CD4-positive, alpha-beta T cell treated with Interleukin-1 beta for 1 hour (primary cell): ENCODE measurements at places on chromosomes 12 and 14.

GRCh38 chr14:91249841-91250616 is 5.5 kb upstream of the GPR68 start:
- DNase-seq = peak; percentile 68

- DNase-seq = no peak
Observed at GRCh38 chr14:24879661-24880386, 170.1 kb downstream of the STXBP6 start.

DNA sequence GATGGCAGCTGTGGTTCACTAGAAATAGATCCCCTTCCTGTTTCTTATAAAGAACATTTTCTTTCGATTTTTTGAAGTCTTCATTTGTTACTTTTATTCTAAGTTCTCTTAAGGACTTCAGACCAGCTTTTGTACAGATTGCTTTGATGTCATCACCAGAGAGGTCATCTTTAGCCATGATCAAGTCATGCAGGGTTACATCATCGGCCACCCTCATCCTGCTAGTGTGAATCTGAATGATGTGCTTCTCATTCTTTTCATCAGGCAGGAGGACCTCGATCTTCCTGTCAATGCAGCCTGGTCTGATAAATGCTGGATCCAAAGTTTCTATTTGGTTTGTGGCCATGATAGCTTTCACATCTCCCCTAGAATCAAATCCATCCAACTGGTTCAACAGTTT is 706.7 kb downstream of the RERGL start:
- no peak for DNase-seq

DNA sequence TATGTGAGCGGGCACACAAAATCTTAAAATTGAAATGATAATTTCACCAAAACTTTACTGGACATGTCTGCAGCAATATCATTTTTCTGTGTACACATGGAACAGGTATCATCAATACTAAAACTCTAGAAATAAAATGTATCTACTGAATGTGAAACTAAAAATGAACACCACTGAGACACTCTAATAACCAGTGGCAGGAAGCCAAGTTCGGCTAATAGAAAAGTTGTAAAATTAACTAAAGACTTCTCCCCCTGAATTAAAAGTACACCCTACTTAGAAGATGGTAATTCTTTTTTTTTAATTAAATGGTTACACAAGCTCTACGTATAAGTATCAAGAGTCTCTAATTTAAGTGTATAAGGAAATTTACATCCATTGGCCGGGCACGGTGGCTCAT is 227.2 kb downstream of the MED13L start:
- no peak for DNase-seq

DNA sequence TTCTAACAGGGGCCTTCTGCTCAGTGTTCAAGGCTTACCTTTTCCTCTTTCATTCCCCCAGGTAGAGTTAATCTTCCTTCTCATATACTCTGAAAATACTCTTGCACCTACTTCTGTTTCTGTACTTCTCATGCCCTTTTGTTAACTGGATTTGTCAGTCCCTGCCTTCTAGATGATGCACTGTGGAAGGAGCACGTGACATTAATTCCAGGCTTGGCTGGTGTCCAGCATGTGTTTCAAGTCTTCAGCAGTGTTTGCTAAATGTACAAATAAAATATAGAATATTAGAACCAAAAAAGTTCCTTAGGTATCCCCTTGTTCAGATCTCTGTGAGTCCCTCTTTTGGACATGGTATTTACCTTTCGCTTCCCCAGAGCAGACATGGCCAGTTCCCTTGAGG is 27.9 kb upstream of the EVL start:
- no peak for DNase-seq

DNA sequence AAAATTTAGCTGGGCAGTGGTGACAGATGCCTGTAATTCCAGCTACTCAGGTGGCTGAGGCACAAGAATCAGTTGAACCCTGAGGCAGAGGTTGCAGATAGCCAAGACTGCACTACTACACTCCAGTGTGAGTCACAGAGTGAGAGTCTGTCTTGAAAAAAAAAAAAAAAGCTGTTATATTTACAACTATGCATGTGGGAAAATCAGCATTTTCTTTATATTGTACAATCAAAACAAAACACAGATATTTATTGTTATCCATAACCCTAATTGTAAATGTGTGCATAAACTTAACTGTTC is 12.5 kb downstream of the C1R start:
- DNase-seq = no peak

DNA sequence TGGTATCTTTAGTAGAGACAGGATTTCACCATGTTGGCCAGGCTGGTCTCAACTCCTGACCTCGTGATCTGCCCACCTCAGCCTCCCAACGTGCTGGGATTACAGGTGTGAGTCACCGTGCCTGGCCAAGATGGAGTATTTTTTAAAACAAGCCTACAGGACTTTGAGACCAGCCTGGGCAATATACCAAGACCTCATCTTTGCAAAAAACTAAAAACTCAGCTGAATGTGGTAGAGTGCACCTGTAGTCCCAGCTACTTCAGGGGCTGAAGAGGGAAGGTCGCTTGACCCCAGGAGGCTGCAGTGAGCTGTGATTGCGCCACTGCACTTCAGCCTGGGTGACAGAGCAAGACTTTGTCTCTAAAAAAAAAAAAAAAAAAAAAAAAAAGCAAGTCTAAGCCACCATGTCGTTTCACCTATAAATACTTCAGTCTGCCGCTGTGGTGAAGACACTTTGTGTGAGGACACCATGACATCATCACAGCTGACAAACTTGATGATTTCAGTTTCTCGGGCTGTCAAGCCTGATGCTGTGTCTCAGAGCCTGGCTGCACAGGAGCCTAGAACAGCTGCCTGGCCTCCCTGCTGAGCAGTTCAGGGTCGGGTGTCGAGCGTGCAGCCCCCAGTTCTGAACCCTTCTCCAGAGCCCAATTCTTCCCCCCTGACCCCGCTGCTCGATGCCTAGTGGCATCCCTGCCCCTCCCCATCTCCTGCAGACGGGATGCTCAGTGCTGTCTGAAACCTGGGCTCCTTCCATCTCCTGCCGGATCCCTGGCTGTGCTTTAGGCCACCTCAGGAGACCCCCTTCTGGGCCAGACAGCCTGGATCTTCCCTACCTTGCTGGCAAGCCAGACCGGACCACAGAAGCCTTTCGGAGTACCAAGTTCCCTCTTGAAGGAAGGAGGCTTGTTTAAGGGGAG is 119.2 kb upstream of the EVL start:
- DNase-seq = no peak

DNA sequence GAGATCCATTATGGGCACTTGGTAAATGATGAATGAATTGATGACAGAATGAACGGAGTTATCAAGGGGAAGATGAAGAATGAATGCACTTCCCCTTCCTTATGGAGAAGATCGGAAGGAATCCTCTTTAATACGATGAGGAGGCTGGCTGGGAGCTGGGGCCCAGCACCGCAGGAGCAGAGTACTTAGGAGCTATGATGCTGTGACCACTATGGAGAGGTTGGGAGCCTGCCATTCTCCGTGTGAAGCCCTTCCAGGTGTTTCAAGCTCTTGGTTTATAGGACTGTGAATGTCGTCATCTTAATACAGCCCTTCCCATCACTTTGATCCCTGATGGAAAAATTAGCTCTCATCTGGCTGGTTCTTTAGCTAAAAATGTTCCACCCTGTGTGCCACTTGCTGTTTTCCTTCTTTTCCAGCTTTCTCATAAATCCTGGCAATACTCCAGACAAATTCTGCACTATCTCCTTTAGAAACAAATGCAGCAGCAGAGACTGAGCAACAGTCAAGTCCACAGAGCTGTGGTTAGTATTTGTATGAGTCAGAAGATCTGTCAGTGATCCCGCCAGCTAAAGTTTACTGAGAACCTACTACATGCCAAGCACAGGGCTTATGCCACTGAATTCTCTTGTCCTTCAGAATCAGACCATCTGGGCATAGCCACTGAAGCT is 263.1 kb upstream of the CRY1 start:
- DNase-seq = no peak

GRCh38 chr12:130967636-130968035 is 13.9 kb downstream of the ADGRD1 start:
- DNase-seq = no peak

GRCh38 chr12:50650285-50650684 is 113.6 kb upstream of the ATF1 start:
- DNase-seq = no peak

- no peak for DNase-seq
Observed at GRCh38 chr14:91010153-91010533, 50.3 kb downstream of the RPS6KA5 start.

DNA sequence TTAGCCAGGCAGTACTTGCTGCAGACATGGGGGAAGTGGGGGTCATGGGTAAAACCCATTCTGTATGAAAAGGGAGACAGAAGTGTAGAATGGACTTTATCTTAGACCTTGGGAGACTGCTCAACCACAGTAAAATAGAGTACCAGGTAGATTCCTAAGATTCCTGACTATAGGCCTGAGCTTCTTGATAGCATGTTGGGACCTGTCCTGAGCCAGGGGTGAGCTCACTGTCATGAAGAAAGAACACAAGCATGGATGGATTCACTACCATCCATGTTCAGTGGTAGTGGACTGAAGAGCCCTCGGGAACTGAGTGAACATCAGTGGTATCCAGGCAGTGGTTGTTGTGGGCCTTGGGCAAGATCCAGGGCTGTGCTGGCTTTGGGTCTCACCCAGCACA is 1003.8 kb downstream of the TMTC2 start:
- no peak for DNase-seq

GRCh38 chr14:65237941-65238340 is 135.6 kb upstream of the MAX start:
- DNase-seq = no peak

DNA sequence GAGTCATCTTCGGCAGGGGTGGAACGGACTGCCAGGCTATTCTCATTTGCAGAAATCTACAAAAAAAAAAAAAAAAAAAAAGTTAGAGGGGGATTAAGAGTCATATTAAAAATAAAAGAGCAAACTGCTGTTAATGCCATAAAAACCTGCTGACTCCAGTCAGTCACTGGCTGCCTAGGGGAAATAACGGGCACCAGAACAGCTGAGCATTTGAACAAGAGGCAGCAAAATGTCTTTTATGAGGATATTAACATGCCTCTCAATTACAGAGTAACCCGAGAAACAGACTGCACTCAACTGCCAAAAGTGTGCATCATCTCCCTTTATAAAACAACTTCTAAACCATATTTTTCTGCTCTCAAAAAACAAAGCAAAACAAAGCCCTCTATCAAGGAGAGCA is 28.7 kb upstream of the CERS5 start:
- no peak for DNase-seq

GRCh38 chr12:121465921-121466793 is 66.2 kb downstream of the RNF34 start:
- DNase-seq = peak; percentile 45

DNA sequence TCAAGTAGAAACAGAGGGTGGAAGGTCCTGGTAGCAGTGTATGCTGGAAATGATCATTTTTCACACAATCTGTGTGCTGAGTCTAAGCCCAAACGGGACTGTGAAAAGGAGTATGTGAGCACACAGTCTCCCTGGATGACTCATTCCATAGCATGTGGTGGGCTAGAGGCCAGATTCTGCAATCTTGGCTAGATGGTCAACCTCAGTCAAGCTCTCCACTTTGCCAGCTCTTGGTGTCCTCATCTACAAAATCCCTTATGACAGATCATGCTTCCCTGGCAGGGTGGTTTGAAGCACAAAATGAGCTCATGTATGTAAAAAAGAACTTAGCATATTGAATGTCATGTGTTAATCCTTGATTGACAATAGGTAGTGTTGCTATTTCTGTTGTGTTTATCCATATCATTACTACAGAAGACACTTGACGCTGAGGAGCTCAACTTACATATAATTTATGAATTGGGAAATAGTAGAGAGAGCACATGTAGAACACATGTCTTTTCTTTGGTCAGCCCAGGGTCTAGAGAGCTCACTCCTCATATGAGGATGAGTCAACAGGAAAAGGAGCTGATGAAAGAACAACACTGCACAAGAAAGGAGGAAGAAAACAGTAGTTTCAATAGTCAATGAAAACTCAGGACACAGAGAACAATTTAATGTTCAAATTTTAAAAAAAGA is 517.5 kb downstream of the BCL11B start:
- no peak for DNase-seq

GRCh38 chr12:132710043-132710404 is 618 bp upstream of the PGAM5 start:
- no peak for DNase-seq

- peak; percentile 31 for DNase-seq
Observed at GRCh38 chr12:51593539-51593938, 2.5 kb downstream of the SCN8A start.

DNA sequence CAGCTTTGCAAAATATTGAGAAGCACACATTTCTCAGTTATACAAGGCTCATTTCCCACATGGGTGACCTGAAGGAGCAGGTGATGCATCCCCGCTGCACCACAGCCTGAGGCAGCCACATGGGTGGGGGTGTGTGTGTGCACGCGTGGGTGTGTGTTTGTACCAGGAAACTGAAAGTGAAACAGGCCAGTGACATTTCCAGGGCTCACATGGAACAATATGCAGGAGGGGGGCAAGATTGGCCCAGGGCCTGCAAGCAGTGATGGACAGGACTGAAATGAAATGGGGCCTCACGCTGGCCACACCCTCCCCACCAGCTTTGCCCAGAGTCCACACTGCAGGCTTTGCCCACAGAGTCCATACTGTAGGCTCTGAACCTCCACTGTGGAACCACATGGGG is 154.2 kb upstream of the PARP11 start:
- peak; percentile 60 for DNase-seq

DNA sequence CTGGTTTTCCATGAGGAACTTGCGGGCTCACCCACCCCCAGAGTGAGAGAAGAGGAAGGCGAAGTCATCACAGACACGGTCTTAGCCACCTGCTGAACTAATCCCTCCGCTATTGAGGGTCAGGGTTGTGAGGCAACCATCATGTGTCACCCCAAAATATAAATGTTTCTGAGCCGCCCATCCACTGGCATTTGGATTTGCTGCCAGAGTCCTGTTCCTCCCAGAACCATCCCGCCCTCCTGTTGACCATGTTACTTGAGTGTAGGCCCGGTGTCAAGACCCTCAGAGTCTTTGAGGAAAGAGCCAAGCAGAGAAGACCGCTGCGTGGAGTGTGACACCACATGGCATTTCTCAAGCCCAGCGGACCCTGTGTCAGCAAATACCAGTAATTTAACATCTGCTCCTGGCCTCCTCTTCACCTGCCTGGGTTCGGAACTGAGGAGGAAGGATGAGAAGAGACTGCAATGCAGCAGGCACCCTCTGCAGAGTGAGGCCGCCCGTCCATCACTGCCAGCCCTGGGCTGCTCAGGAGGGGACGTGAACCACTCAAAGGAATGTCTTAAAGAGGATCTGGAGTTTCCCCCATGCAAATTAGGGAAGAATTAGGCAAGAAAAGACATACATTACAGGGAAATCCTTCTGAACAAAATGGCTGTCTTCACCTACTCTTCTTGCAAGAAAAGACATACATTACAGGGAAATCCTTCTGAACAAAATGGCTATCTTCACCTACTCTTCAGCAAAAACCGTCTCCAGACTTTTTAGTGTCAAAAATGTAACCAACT is 100.4 kb downstream of the FBXL14 start:
- no peak for DNase-seq

- DNase-seq = no peak
Observed at GRCh38 chr12:19771858-19772257, 332.6 kb downstream of the AEBP2 start.

GRCh38 chr12:89878950-89879349 is 170.3 kb upstream of the ATP2B1 start:
- DNase-seq = no peak
